Thoracic aorta endothelial cell (primary cell): ENCODE measurements at places on chromosomes 2 and 18. TPM values are rescaled to one million over a fixed set of nuclear protein-coding genes. Genes with fewer than 3 reads are reported as not detected.

The ASXL3 gene
- total RNA-seq, result 0.14 and 0.66 TPM in 2 replicates

The ST8SIA3 gene
- total RNA-seq, result not detected in 2 replicates

The MARS2 gene
- total RNA-seq, result 7.2 and 9.6 TPM in 2 replicates

The SPR gene
- total RNA-seq, result 35.9 and 40.7 TPM in 2 replicates

The DAW1 gene
- 9.0 and 9.6 TPM in 2 replicates for total RNA-seq

The CD8B2 gene
- not detected in 2 replicates for total RNA-seq

The RAMP1 gene
- not detected in 2 replicates for total RNA-seq

The LANCL1 gene
- total RNA-seq, result 35.6 and 56.9 TPM in 2 replicates

The OTOS gene
- total RNA-seq, result not detected in 2 replicates

The LOXHD1 gene
- total RNA-seq, result not detected in 2 replicates

The COLEC11 gene
- total RNA-seq, result not detected in 2 replicates

The TUBB8B gene
- not detected in 2 replicates for total RNA-seq

The IMP4 gene
- total RNA-seq, result 98.8 and 114 TPM in 2 replicates

The CYBRD1 gene
- 43.6 and 66.2 TPM in 2 replicates for total RNA-seq

The LYPD1 gene
- total RNA-seq, result 2.5 and 58.1 TPM in 2 replicates

The RNF152 gene
- 35.0 and 43.4 TPM in 2 replicates for total RNA-seq
